NCI-H2107 (cell line): ENCODE measurements at places on chromosomes 7 and 10.

GRCh38 chr10:50522908-50523307 is 100.8 kb downstream of the SGMS1 start:
- DNase-seq: no peak

GRCh38 chr7:152120210-152120609 is 94.7 kb downstream of the GALNT11 start:
- DNase-seq: no peak

DNA sequence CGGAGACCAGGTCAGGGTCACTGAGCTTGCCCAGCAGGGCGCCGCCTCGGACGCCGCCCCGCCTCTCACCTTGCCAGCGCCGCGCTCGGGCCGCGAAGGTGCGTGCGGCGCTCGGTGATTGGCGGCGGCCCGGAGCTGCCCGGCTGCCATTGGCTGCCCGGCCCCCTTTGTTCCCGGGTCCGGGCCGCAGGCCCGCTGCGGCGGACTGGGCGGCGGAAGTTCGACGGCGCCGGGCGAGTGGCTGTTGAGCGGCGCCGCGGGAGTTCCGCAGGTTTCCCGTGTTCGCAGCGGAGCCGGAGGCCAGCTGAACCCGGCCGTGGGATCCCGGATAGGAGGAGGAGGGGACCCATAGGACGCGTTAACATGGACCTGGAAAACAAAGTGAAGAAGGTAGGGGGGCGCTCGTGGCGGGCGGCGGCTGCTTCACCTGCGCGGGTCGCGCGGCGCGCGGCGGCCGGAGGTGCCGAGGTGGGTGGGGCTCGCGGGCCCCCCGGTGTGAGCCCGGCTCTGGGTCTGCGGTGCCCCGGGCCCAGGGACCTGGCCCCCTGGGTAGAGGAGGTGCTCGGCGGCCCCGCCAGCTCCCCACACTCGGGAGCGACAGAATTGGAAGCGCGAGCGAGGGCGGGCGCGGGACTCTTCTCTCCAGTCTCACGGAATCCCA is at the start of gene TES:
TSS of gene TES (plus strand) at position 195 of the 661 bp plus-strand sequence. CDS start at position 364, 169 bp downstream.
- DNase-seq: peak; percentile 70

- no peak for DNase-seq
Observed at GRCh38 chr7:129458171-129458570, 23.9 kb downstream of the STRIP2 start.

- DNase-seq: no peak
Observed at GRCh38 chr10:46309511-46310142, 22.8 kb downstream of the ANTXRL start.

DNA sequence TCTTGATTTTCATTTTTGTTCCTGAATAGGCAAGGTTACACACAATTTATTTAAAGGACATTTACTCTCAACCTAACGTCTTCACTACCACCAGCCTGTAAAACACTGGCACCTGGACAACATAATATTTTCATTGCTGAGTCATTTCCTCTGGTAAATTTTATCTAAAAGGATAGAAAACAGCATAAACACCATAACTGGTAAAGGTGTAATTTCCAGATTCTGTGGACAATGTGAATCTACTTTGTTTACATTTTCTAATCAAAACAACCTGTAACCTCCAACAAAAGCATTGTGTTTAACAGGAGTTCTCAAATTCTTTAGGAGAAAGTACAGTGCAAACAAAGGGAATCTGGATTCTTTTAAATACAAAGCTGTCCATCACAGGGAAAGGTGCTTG is 472.0 kb upstream of the AKR1E2 start:
- DNase-seq: no peak

DNA sequence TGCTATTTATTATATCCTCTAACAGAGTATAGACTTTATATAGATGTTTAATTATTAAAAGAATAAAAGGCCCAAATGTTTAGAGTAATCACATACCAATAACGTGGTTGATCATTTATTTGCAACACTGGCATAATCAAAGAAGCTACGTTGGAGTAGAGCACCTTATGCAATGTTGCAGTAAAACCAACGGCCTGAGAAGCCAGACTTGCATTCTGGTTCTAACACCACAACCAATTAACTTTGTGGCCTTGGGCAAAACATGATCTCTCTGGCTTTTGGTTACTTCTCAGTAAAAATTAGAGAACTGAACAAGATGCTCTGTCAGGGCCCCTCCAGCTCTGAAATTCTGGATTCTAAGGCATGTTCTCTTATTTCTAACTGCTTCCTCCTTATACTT is 476.2 kb downstream of the GRM8 start:
- DNase-seq: no peak
